ENCODE measurements at places on chromosomes 7 and 10.
A peak's percentile ranks its signal among the peaks of the same experiment; 100 is the strongest.

DNA sequence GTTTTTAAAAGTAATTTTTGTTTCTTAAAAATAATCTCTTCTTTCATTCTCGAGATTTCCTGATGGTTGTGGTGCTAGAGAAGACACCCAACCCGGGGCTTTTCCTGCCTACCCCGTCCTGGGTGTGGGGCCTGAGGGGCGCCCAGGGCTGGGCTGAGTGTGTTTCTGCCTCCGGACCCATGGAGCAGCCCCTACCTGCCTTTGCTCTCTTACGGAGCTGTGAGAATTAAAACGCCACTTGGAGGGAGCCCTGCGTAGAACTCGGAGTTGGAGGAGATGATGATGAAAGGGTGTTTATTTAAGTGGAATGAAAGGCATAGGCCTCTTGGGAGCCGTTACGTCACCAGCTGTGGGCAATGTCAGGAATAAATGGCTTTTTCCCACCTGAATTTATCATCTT is 261.8 kb upstream of the SHH start:
- no peak for DNase-seq

GRCh38 chr7:134472572-134473244 is 13.8 kb upstream of the AKR1B1 start:
- no peak for DNase-seq

GRCh38 chr10:66215920-66216319 is 709.9 kb upstream of the LRRTM3 start:
- DNase-seq: no peak

GRCh38 chr10:43396061-43396927 is 12.7 kb downstream of the HNRNPF start:
- DNase-seq: no peak

- no peak for DNase-seq
Measured at GRCh38 chr7:27118580-27118979, 12.0 kb downstream of the HOXA4 start.

DNA sequence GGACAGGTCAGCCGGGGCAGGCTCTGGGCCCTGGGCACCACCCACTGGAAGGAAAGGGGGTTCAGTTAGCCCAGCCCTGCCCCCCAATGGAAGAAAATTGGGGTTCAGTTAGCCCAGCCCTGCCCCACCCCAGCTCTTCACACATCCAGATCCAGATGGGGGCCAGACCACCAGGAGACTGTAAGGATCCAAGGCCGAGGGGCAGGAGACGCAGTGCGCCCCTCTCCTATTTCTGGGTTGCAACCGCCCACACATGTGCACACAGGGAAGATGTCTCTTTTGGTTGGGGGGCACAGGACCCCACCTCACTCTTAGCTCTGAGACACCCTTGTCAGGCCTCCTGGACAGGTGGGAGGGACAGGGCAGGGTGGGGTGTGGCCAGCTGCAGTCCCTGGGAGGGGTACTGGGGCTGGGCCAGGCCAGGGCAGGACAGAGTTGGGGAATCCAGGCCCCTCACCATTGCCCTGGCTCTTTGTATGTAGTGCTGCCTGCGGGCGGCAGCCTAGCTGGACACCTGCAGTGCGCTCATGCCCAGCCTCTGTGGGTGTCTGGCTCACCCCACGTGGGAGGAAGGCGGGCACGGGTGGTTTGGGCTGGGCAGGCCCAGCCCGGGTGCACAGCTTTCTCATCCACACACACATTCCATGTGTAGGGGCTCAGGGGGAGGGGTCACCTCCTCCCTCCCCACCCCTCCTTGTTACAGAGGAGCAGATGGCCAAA is 141.2 kb downstream of the LHPP start:
- DNase-seq: no peak

DNA sequence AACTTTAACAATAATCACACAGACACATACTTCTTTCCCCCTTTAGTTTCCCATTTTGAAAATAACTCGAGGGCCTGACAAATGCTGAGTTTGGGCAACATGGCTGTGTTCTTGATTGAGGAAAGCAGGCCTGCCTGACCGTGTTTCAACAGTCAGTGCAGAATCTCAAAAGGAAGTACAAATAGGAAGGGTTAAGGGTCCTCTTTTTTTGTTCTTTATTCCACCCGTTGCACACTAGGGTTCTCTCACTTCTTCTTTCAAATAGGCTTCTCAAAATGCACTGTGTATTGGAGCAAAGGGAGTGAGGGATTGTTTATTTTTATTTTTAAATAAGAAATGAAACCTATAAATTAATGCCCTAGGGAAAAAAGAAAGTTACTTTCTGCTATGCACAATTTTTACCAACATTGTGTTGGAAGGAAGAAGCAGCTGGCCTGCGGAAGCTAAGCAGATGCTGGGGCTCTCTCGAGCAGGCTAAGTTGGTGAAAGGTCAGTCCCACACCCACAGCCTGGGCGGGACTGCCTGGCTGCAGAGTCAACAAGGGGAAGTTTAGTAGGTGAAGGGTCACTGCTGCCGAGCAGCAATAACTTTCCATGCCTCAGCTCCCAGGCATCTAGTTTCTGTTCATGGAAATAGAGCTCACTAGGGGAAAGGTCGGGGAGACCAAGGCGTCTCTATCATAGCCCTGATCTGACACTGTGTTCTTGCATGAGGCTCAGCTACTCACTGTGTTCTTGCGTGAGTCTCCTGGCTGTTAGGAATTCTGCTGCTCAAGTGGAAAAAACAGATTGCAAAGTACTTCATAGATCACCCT is 12.2 kb upstream of the PDK4 start:
- DNase-seq: peak; percentile 47

DNA sequence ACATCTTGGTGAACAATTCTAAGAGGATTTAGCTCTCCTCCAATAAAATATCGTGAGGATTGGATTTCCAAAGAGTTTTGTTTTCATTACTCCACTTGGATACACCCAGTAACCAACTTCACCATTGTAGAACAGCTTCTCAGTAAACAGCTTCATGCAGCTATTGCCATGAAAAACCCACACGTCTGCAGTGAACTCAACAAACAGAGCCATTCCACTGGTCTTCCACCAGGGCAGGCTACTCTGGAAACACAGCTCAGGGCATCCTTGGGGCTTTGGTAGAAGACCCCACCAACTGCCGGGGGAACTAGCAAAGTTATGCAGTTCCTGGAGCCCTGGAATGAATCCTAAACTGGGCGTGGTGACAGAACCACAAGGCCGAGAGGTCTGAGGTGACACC is 77.4 kb downstream of the CALN1 start:
- DNase-seq: no peak

- DNase-seq: no peak
Measured at GRCh38 chr7:157445956-157446295, 109.1 kb downstream of the DNAJB6 start.

- DNase-seq: no peak
Measured at GRCh38 chr7:120714945-120715344, 143.0 kb downstream of the TSPAN12 start.

DNA sequence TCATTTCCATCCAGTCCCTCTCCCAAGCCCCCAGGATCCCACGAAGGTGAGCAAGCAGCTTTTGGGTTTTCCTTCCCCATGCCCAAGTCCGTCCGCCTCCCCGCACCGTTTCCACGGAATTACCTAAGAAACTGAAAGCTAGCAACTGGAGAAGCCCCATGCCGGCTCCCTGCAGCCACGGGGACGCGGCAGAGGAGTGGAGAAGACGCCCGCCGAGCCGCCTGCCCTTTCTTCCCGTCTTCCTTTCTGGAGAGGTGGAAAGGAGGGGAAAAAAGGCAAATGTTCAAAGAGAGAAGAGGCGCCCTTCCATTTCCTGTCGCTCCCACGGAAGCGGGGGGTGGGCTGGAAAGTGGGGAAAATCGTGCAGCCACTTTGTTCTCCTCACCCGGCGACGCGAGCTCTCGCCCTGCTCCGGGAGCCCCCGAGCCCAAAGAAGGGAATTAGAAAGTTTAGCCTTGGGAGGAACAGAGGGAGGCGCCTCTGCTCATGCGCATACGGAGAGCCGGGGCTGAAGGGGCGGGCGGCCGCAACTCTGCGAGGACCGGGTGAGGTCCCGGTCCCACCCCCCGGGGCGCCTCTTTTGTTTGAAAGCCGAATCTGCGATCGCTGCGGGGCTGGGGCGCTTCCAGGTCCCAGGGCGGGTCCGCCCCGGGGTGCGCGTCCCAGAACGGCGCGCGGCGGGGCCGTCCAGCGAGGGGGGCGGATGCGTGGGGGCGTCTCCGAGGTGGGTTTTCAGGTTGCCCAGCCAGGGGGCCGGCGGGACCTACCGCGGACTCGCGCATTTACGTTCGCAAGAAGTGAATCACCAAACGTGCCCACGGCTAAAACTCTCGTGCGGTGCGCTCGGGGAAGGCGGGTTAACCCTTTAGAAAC is at the start of gene LAMB1:
Gene LAMB1, minus strand, starts transcription at position 436 of the 873 bp plus-strand sequence. Its CDS starts 276 bp downstream, at position 160.
- DNase-seq: peak; percentile 49

GRCh38 chr7:24049296-24049695 is 234.7 kb upstream of the NPY start:
- no peak for DNase-seq

- DNase-seq: no peak
Measured at GRCh38 chr7:44762726-44763522, 14.3 kb downstream of the ZMIZ2 start.

DNA sequence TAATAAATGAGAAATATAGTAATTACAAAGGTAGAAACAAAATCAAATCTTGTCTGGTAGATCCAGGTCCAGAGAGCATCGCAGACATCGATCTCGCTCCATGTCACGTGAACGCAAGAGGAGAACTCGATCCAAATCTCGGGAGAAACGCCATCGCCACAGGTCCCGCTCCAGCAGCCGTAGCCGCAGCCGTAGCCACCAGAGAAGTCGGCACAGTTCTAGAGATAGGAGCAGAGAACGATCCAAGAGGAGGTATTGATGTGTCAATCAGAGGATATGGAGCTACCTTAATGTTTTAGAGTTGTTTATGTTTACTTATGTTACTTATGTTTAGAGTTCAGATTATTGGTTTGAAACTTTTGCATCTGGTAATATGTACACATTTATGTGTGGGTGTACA is 57.8 kb downstream of the LUC7L2 start:
- no peak for DNase-seq

DNA sequence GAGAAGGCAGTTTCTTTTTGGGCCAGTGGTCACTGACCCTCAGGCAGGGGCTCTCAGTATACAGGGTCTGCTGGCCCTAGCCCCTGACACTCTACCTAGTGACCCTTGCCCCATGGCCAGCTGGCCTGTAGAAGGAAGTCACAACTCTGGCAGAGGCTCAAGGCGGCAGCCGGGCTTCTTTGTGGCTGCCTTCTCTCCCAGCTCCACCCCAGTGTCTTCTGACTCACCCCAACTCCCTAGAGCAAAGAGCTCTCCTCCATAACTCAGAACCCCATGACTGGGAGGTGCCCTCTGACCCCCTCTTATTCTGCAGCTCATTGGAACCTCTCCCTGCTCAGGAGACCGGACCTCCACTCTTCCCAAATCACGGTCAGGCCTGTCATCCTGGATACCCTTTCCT is 358.2 kb downstream of the FGFR2 start:
- DNase-seq: no peak

- DNase-seq: no peak
Measured at GRCh38 chr10:109386921-109387320, 536.4 kb downstream of the XPNPEP1 start.

GRCh38 chr7:96548664-96549063 is 161.0 kb downstream of the SEM1 start:
- no peak for DNase-seq

GRCh38 chr10:101484175-101484745 is 103.8 kb downstream of the POLL start:
- no peak for DNase-seq

DNA sequence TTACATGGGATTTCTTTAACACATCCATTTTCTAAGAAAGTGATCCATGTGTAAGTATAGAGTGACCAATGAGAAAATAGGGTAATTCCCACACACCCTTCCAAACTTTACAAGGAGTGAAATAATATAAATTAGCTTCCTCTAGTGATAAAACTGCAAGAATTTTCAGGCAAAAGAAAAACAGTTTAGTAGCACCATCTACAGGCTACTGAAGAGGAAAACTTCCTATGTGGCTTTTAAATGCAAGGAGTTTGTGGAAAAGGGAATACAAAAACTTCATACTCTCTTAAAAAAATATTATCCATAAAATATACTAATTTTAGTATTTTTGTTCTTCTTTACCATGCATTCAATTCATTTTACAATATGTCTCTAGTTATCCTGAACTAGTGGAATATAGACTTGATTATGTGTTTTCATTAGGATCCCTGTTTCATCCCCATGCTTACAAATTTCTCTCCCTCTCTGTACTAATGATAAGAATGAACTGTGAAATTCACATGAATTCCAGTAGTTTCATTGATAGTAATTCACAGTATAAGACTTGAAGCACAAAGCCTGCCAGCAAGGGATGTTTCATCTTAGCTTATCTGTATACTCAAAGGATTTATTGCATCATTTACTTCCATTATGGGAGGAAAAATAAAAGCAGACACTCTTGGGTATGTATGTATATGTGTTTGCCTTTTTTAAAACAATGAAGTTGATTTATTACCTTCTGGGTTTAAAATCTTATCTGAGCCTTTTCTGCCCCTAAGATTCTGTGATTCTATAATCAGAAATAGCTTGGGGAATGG is 442.9 kb downstream of the AUTS2 start:
- no peak for DNase-seq

- peak; percentile 66 for DNase-seq
Measured at GRCh38 chr7:154953006-154953684, 49.8 kb downstream of the PAXIP1 start.

DNA sequence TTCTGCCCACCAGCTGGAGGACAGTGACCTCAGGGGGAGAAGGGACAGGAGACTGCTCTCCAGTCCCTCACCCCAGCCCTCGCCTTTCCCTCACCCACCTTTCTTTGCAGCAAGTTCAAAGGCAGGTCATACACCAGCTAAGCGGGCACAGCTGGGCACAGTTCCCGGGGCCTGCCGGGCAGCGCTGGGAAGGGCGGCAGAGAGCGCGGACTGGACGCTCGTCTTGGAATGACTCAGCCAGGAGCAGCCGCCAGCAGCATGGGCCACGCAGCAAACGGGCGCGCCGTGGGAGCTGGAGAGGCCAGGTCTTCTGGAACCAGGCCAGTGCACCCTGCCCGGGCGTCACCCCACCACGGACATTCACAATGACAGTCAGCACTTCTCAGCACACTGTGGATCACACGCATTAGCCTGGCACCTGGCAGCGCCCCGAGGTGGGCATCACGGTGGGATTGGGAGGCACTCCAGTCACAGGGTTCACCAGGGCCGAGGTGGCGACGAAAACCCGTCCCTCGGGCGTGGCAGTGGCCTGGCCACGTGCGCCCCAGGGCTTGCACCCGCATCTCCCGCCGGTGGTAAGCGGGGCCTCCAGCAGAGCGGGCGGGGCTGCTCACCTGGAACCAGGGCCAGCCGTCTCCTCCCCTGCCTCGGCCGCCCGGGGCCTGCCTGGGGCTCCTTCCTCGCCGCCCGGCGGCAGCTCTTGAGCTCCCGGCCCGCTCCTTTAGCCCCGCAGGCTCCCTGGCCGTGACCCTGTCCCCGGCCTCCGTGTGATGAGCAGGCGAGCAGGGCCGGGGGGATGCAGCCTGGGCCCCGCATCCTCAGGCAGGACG is 29.0 kb upstream of the WDFY4 start:
- no peak for DNase-seq

DNA sequence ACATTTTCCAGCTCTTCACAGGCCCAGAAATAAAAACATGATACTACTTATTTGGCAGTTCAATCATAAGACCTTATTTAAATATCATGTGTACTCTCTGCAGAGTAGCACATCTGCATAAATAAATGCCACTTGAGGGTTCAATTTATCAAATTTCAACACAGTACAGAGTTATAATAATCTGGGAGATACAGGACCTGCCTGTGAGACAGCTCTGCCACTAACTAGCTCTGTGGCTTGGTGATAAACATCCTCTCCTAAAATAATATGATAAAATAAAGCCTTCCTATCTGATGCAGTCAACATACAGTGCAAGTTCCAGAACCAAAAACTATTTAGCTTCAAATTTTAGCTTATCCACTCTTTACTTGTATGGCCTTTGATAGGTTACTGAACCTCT is 90.9 kb upstream of the GATAD1 start:
- no peak for DNase-seq

- peak; percentile 87 for DNase-seq
Measured at GRCh38 chr7:51366930-51367613, 50.5 kb upstream of the COBL start.
